Stimulated activated CD8-positive, alpha-beta memory T cell treated with anti-CD3 and anti-CD28 coated beads, Interleukin-4, amount 100 ng/mL, for 4 hours (primary cell): ENCODE measurements at places on chromosomes 12 and 14.

- no peak for DNase-seq
Measured at GRCh38 chr14:93369713-93370266, 22.8 kb downstream of the COX8C start.

DNA sequence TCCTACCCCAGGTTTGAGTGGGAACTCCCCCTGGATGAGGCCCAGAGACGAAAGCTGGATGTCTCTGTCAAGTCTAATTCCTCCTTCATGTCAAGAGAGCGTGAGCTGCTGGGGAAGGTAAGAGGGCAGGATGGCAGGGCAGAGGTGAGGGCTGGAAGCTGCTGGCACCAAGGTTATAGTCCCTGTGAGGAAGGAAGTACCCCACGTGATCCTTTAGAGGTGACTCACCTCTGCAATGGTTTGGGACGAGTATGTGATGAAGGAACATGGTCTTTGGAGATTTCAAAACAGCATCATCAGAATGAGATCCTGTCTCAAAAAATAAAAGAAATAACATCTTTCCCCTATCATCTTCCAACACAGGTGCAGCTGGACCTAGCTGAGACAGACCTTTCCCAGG is 9.2 kb upstream of the MYL6B start:
- DNase-seq = no peak

- DNase-seq = peak; percentile 43
Measured at GRCh38 chr12:124992874-124993625, 395 bp upstream of the BRI3BP start.

DNA sequence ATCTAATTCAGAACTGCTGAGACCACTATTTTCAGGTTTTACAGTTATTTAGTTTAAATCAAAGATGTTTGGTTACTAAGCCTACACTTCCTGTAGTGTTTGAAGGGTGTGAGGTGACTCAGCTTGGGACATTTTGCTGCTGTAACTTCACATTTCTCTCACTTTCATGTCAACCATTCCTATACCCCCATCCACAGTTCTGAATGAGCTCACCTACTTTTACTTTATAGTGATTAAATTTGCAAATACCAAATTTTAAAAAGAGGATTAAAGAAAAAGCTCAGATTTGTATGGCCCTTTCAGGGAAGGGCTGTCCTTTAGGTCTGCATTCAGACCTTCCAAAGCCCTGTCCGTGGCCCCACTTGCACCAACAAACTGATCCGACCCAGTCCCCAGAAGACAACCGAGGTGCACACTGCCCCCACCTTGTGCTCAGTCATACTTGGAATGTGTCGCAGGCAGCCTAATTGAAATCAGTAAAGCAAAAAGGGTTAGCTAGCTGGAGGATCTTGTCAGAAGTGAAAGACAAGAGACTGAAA is 174.4 kb downstream of the MON2 start:
- DNase-seq = no peak

- no peak for DNase-seq
Measured at GRCh38 chr14:94707494-94707893, 62.4 kb downstream of the GSC start.

GRCh38 chr14:103316721-103317121 is 17.3 kb upstream of the EIF5 start:
- no peak for DNase-seq

- DNase-seq = no peak
Measured at GRCh38 chr12:67531051-67531450, 117.5 kb upstream of the DYRK2 start.

- DNase-seq = no peak
Measured at GRCh38 chr12:46660276-46660675, 165.5 kb downstream of the SLC38A4 start.

DNA sequence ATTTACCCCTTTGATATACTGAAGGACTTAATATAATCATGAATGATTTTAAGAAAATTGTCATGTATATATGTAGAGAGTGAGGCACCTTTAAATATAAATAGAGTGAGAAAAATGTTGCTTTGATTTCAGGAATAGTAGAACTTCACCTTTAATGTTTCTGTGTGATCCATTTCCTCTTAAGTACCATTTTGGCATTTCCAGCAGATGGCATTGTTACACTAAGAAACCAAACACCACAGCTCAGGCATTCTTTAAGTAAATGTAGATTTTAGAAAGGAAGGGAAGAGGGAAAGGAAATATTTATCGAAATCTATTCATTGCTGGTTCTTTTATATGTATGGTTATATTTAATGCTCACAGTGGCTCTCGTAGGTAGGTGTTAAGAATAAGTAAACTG is 556.7 kb upstream of the FBXO33 start:
- DNase-seq = no peak

- DNase-seq = peak; percentile 5
Measured at GRCh38 chr12:67647799-67648520, 585 bp upstream of the DYRK2 start.

DNA sequence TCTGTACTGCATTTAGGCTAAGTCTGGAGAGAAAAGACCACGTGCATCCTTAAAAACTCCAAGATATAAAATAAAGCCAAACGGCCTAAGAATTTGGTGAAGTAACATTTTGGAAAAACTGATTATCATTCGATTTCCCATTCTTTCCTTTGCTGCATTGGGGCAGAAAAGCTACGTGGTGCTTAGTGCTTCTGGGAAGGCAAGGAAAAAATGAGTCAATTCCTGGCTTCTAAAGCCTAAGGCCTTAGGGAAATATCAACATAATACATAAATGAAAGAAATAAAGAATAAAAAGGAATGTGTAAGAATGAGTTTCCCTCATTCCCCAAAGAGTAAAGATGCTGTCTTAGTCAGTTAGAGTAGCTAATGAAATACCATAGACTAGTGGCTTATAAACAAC is 520.5 kb downstream of the GLT1D1 start:
- DNase-seq = no peak

GRCh38 chr12:12792421-12792820 is 7.0 kb downstream of the APOLD1 start:
- no peak for DNase-seq

GRCh38 chr14:33679025-33679424 is 271.8 kb downstream of the EGLN3 start:
- no peak for DNase-seq

DNA sequence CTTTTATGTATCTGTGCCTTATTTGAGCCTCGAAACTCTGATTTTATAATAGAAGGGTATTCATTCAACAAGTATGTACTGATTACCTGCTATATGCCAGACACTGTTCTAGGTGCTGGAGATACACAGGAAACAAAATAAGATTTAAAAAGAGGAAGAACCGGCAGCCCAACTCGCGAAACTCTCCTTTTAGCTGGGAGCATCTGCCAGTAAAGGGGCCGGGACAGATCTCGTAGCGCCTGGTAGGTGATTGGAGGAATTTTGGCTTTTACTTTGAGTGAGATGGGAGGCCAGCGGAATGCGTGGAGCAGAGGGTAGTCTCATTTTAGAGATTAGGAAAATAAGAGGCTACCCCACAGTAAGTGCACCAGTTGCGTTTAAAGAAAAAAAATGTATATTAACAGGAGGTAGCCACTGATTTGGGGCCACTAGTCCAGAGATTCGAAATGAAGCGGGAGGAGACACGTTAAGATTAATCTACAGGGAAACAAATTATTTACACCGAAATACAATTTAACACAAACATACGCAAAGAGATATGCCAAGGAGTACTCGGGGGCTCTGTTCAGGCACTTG is 520 bp upstream of the MON2 start:
- no peak for DNase-seq
